ENCODE measurements at places on chromosomes 4 and X. TPM values are rescaled to one million over a fixed set of nuclear protein-coding genes. Genes with fewer than 3 reads are reported as not detected.

The MAGEA2B gene
- total RNA-seq: not detected

The PDZD4 gene
- total RNA-seq: 22.9 TPM

The CCKAR gene
- total RNA-seq: not detected

DNA sequence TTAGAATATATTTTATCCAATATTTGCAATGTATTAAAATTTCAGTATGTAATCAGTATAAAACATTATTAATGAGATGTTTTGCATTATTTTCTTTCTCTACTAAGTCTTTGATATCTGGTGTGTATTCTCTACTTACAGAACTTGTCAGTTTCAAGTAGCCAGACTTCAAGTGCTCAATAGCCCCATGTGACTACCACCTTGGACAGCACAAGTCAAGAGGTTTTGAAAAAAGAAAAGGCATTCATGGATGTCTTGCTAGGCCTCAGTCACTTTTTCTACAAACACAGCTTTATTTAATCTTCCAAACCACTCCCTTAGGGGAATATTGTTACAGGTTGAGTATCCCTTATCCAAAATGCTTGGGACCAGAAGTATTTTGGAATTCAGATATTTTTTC, 189.4 kb downstream of the QDPR start:
- DNase-seq: no peak

- DNase-seq: no peak
These were observed 563.5 kb downstream of the PCDH7 start for GRCh38 chr4:31283679-31284078.

DNA sequence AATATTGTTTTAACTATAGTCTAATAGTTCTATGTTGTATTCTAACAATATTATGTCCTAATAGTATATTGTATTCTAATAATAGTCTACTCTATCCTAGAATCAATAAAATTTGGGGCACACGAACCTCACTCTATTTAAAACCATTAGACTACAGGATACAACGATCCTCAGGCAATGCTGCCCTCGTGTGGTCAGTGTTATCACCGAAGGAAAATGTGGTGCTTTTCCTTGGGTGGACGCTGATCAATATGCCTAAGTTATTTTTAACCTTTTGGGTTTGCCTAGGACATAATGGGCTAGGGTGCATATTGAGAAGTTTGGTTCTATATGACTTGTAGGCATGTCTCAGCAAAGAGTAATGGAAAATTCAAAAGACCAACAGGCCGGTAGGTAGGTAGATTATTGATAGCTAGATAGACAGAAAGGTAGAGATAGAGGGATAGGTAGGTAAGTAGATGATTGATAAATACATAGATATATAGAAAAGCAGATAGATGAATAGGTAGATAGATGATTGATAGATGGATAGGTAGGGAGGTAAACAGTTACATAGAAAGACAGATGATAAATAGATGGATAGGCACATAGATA, 75.1 kb downstream of the PRKX start:
- no peak for DNase-seq

GRCh38 chr4:15744016-15744545, 34.0 kb upstream of the CD38 start:
- no peak for DNase-seq

DNA sequence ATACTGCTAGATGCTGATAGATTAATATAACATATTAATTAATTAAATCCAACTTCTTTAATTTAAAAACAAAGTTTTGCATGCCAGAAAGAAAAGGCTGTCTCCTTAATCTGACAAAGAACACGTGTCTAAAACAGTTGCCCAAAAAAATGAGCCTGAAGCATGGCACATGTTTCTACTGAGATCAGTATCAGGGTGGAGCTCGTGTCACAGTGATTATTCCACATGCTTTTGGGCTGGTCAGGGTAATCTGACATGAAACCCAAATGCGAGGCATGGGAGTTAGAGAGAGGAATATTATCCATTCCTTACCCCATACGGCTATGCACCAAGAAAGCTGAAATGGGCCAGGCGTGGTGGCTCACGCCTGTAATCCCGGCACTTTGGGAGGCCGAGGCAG, 79.4 kb upstream of the ADRA2C start:
- peak; percentile 40 for DNase-seq

- DNase-seq: no peak
These were observed 42.8 kb downstream of the TENM3 start for GRCh38 chr4:182286035-182286434.

GRCh38 chr4:147714575-147715401, 17.1 kb upstream of the ARHGAP10 start:
- DNase-seq: no peak

Measured in posterior vena cava (tissue), 2 donors.